Gastrocnemius medialis (tissue), 4 donors: ENCODE measurements at places on chromosomes 4 and X. TPM values are rescaled to one million over a fixed set of nuclear protein-coding genes. Genes with fewer than 3 reads are reported as not detected.

The SYN1 gene
- not detected for total RNA-seq

The ANK2 gene
- total RNA-seq = 82.8 TPM

The CSAG3 gene
- total RNA-seq = not detected

The FMR1NB gene
- total RNA-seq = not detected

The RTL5 gene
- 0.49 TPM for total RNA-seq

The HTRA3 gene
- 8.4 TPM for total RNA-seq

The AASDH gene
- total RNA-seq = 3.2 TPM

The TEX13D gene
- not detected for total RNA-seq

The BEX4 gene
- 6.6 TPM for total RNA-seq

The GPR119 gene
- not detected for total RNA-seq

The FAM200B gene
- total RNA-seq = 17.7 TPM

The ADAM29 gene
- not detected for total RNA-seq

The TMEM156 gene
- not detected for total RNA-seq

The NELFA gene
- 21.1 TPM for total RNA-seq

The PABPC5 gene
- 0.51 TPM for total RNA-seq

The TEX13C gene
- total RNA-seq = not detected

The NEIL3 gene
- total RNA-seq = not detected
